Forelimb muscle (tissue), 1 donor: ENCODE measurements at places on chromosomes 13 and 19. TPM values are rescaled to one million over a fixed set of nuclear protein-coding genes. Genes with fewer than 3 reads are reported as not detected.

DNA sequence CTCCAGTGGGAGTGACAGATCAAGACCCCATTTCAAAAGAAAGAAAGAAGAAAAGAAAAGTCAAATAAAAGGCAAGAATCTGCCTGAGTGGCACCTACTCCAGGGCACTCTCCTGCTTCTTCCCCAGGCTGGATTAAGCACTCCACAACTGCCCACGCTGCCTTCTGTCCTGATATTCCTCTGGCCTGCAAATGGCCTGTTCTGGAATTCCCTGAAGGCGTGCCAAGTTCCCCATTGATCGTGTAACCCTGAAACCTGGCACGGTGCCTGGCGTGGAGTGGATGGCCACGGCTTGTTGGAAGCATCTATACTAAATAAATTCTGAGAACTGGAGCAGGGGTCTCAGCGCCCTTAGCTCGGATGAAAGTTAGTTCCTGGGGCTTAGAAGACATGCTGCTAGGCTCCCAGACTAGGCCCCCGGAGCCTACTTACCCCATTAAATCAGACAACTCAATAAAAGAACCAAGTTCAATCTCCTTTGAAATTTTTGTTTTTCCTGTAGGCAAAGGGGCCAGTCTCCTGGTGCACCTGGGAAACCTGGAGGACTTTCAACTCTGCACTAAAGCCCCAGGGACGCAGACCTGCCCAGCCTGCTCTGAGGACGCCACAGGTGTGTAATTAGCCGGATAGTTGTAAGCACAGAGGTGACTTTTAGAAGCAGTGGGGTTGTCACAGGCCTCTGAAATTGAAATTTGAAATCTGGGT is 21.9 kb downstream of the ANKRD27 start:
- DNase-seq = no peak

- no peak for DNase-seq
These were observed 728.9 kb upstream of the ARGLU1 start for GRCh38 chr13:107296804-107297203.

GRCh38 chr19:16698914-16699313 is 20.7 kb upstream of the NWD1 start:
- no peak for DNase-seq

Gene UBL5
- polyA plus RNA-seq = 164 TPM

DNA sequence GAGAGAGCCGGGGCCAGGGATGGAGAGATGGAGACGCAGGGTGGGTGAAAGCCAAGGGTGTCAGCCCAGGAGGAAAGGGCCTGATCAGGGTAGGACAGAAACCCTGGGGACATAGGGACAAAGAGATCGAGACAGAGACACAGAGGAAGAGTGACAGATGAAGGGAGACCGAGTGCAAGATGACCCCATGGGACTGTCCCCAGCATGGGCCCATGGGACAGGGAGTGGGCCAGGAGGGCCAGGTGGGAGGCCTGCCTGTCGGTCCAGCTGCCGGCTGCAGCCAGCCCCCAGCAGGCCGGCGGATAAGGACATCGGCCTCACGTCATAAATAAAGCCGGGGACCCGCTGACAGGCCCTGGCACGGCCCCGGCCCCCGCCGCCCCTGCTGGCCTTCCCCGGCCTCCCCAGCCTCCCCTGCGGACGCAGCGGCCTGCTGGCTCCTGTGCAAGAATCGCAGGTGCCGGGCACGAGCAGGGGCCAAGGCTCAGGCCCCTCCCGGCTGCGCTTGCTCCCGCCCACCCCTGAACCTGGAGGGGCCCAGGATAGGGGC is 6.3 kb downstream of the REX1BD start:
- DNase-seq = no peak

Gene KLK1
- 0.56 TPM for polyA plus RNA-seq

Gene LHFPL6
- polyA plus RNA-seq = 48.9 TPM

DNA sequence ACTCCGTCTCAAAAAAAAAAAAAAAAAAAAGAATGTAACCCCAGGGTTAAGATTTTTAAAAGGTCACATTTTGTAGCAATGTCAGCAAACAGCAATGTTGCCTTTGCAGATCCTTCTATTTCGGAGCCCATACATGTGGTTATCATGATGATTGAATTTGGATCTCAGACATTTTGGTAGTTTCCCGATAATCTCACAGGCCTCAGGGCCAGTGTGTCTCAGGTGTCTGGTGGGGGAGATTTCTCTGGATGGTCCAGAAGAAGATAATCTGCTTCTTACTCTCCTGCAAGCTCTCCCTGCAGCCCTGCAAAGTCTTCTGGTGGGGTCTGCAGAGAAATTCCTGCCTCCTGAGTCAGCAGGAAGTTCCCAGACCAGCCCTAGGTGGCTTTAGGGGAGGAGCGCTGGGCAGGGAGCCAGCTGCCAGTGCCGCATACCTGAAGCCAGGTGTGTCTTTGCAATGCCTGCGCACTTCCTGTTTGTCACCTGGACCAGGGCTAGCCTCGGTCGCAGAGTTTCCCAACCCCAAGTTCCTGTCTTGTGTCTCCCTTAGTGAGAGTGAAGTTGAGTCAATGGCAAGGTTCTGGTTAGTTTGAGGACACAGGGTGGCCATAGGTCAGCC is 1.4 kb downstream of the SH2D3A start:
- no peak for DNase-seq

- no peak for DNase-seq
These were observed 14.0 kb downstream of the SCGB2B2 start for GRCh38 chr19:34662919-34663318.
